C1 segment of cervical spinal cord (tissue), 14 donors: ENCODE measurements at places on chromosomes 4 and X.

DNA sequence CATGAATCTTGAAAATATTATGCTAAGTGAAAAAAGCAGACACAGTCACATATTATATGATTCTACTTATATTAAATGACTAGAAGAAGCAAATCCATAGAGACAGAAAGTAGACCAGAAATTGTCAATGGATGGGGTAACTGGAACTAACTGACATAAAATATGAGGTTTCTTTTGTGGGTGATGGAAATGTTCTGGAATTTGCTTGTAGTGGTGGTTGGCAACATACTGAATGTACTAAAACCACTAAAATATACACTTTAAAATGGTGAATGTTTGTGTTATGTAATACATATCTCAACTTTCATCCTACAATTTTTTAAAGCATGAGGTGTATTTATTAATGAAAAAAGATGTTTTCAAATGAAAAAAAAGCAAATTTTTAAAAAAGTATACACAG is 14.7 kb downstream of the CNOT6L start:
- no peak for DNase-seq

- DNase-seq: no peak
Observed at GRCh38 chrX:19624739-19625138, 109.4 kb upstream of the MAP3K15 start.

DNA sequence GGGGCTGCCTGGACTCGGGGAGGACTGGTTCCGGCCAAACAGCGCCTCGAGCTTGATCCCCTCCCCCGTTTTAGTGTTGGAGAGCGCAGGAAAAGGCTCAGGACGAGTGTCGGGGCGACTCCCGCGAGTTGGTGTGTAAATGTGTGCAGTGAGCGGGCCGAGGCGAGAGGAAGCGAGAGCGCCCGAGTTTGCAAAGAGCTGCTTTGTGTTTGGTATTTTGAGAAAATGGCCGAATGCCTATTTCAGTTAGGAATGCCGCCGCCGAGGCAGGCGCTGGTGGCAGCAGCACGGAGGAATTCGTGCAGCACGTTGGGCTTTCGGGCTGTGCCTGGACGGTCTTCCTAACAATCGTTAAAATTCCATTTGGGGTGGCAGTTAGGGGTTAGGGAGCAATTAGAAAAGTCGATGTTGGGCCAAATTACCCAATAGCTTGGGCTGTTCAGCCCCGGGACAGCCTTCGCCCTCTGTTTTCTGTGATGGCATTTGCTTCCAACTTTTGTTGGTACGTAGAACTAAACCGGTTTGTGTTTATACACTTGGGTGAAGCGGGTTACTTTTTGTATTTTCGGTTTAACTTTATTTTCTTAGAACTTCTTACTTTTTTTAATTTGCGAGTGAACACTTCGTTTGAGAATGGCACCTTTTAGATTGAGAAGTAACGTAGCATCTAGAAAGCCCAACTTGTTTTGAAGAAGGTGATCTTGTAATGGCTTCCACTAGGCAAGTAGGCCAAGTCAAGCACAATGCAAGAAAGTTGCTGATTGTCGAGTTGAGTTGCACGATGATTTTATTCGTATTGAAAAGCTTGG is 1.6 kb downstream of the REST start:
- peak; percentile 54 for DNase-seq

DNA sequence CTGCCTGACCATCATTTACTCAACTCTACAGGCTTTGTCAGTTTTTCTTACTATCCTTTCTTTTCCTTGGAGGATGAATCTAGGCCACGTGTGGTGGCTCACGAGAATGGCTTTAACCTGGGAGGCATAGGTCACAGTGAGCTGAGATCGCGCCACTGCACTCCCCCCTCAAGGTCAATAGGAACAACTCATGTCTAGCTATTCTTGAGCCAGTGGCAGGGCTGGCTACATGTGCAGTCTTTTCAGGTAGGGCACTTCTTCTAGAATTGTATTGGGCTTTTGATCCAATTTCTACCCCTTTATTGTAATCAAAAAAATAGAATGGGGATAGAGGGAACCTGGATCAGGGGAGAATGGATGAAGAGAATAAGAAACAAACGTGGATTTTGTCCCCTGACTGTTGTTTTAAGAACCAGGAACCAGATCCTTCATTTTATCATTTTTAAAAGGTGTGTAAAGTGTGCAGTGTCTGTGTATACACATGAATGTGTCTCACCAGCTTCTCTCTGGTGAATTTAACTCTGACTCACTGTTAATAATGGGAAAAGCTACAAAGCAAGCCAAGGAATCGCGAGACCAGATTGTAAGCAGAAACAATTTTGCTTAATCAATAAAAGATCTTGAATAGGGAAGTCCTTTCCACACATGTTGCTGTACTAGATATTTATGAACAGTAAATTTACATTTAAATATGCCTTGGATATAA is 283.9 kb upstream of the GPC4 start:
- DNase-seq: no peak

DNA sequence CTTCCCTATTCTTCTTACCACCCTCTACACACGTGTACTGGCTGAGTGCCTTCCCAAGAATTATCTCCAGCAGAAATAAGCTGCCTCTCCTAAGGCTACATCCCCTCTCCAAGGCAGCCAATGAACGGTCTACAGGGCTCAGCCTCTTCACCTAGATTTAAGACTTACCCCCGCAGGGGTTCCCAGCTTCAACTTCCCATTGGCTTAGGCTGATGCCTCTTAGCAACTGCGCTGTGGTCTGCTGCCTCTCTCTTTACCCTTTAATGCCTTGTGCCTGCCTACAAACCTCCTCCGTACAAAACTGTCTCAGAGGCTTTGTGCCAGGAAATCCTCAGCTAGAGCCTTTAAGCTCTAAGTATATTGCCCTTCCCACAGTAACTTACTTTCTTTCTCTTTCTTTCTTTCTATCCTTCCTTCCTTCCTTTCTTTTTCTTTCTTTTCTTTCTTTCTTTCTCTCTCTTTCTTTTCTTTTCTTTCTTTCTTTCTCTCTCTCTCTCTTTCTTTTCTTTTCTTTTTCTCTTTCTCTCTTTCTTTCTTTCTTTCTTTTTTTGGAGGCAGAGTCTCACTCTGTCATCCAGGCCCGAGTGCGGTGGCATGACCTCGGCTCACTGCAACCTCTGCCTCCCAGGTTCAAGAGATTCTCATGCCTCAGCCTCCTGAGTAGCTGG is 15.1 kb upstream of the PIGA start:
- DNase-seq: no peak

DNA sequence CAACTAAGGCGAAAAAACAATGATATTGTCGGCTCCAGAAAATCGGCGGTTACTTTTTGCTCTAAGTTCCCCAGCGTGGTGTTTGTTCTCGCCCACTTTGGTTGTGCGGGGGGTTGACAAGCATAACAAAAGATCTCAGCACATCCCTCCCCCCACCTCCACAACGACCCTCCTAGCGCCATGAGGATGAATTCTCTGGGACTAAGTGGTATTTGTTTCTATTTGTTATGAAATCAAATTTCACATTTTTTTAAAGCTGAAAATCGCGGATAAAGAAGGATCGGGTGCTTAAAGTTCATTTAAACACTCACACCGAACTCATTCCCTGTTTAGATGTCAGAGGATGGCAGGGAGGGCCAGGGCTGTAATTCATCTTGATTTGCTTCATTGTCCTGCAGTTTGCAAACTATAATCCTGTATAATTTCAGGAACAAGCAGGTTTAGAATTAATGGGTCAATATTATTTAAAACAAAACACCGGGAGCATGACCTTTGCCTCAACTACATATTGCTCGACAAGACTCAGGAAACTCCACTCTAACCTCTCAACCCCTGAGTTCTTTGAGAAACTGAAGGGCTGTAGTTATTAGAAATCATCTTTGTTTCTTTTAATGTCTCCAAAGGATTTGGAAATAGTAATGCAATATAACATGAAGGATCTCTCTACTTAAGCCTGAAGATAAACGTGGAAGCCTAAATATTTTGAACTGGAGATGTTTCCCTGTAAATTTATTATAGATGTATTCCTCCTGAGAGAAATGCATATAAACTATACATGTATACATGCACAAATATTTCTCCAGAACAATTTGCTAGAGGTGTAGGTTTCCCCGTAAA is 6.4 kb downstream of the PITX2 start:
- DNase-seq: no peak
